ENCODE measurements at places on chromosomes 5 and 9. TPM values are rescaled to one million over a fixed set of nuclear protein-coding genes. Genes with fewer than 3 reads are reported as not detected.

SOWAHA gene
- not detected for total RNA-seq

SAXO1 gene
- total RNA-seq: 0.30 TPM

DNA sequence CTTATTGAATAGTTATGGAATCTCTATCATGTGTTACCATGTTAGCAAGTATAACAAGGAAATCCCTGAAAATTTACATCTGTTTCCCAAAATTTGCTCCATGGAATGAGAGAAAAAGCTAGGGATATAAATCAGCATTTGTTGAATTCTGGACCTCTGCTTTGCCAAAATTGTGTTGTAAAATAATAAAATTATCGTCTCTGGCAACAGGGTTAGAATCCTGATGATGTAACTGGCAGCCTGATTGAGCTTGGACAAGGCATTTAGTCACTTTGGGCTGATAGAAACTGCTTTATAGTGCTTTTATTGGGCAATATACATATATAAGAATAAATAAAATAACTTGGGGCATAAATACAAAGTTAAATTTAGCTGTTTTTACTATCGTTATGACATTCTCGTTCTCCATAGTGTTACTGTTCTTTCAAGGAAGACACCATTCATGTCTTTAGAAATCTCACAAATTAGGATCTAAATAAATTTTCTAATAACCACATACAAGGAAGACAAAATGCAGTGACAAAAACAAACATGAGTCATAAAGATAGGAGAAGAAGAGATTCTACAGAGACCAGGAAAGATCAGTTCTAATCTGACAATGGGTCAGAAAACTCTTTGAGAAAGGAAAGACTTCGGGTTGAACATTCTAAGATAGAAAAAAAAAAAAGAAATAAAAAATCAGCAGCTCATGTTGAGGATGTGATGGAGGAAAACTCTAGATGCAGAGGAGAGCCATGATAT lies 145.0 kb upstream of the CDH10 start:
- no peak overlapping the region for H3K4me3 ChIP-seq
- H3K36me3 ChIP-seq: no peaks in the 10 kb centered on the region
- no peak for DNase-seq
- no peaks in the 10 kb centered on the region for H3K27me3 ChIP-seq
- no peaks in the 10 kb centered on the region for H3K4me1 ChIP-seq

DNA sequence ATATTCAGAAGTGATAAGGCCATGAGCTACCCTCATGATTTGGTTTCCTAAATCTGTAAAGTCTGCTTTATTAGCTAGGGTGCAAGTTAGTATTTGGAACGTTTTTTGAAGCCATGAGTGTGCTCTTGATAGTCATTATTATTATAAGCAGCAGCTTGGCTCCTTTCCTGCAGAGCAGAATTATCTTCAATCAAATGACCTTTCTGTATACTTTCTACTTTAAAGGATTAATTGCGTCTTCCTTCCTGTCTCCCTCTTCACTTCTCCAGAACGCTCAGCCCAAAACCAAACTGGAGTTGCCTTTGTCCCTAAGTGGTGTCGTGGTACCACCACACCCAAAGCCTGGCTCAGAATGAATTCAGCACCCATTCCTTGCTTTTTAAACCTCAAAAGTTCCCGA lies 211.3 kb downstream of the ARHGAP26 start:
- no peak overlapping the region for H3K27ac ChIP-seq
- no peak overlapping the region for H3K4me3 ChIP-seq
- no peaks in the 10 kb centered on the region for H3K27me3 ChIP-seq
- H3K4me1 ChIP-seq: no peaks in the 10 kb centered on the region

GRCh38 chr9:86668488-86668887 lies 278.8 kb downstream of the GAS1 start:
- H3K36me3 ChIP-seq: no peaks in the 10 kb centered on the region
- H3K27me3 ChIP-seq: no peaks in the 10 kb centered on the region
- no peak overlapping the region for H3K4me3 ChIP-seq
- no peak for DNase-seq

GRCh38 chr9:113456235-113456634 lies 7.3 kb upstream of the RGS3 start:
- no peak overlapping the region for H3K4me3 ChIP-seq
- no peaks in the 10 kb centered on the region for H3K36me3 ChIP-seq
- H3K27ac ChIP-seq: no peak overlapping the region
- H3K27me3 ChIP-seq: no peaks in the 10 kb centered on the region
- no peaks in the 10 kb centered on the region for H3K4me1 ChIP-seq
- no peak for DNase-seq

DNA sequence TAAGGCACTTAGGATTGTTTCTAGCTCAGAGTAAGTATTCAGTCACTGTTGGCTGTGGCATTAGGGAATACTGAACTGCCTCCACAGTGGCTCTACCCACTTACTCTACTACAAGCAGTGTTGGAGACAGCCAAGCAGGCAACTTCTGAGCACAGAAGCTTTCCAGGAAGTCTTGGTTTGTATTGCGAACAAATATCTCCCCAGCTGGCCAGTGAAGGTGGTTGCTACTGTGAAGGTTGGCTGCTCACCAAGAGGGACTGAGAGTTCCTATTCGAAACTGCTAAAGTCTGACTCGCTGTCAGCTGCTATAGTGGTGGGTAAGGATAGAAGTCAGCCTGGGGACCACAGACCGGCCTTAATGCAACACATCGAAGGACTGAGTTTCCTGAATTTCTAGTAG lies 319.1 kb downstream of the KIF4B start:
- DNase-seq: no peak
- H3K36me3 ChIP-seq: no peaks in the 10 kb centered on the region
- no peaks in the 10 kb centered on the region for H3K4me1 ChIP-seq

DNA sequence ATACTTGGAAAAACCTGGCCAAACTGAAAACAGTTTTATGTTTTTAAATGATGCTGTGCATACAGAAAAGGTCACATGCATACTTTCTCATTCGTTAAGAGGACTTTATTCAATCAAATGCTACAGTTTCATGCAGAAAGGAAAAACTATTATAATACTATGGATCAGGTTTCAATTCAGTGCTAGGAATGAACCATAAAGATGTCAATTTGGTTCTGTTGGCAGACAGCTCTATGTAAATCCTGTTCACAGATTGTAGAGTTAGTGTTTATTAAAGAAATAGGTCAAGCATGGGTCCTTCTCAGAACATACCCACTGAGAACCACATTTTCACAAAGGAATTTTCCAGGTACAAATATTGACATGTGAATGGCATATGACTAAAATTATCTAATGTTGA lies 57.1 kb downstream of the RETREG1 start:
- no peak overlapping the region for H3K27ac ChIP-seq
- H3K4me3 ChIP-seq: no peak overlapping the region
- DNase-seq: no peak
- no peaks in the 10 kb centered on the region for H3K27me3 ChIP-seq
